ENCODE measurements at places on chromosomes 6 and 20.

DNA sequence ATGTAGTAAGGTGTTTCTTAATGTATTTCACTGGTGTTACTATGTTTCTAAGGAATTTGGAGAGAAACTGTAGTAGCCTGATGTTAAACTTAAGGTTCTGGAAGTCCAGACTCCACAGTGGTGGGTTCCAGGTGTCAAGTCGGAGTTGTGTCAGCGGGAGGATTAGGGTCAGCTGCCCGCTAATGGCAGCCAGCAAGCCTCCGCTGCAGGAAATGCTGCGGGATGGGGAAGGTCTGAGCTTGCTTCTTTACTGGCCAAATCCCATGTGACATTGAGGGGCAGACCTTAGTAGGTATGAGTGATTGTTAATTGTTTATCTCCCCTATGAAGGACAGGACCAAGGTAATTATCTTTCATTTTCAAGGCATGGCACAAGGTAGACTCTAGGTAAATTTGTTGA lies 3.7 kb upstream of the ARID1B start:
- no peak for DNase-seq

DNA sequence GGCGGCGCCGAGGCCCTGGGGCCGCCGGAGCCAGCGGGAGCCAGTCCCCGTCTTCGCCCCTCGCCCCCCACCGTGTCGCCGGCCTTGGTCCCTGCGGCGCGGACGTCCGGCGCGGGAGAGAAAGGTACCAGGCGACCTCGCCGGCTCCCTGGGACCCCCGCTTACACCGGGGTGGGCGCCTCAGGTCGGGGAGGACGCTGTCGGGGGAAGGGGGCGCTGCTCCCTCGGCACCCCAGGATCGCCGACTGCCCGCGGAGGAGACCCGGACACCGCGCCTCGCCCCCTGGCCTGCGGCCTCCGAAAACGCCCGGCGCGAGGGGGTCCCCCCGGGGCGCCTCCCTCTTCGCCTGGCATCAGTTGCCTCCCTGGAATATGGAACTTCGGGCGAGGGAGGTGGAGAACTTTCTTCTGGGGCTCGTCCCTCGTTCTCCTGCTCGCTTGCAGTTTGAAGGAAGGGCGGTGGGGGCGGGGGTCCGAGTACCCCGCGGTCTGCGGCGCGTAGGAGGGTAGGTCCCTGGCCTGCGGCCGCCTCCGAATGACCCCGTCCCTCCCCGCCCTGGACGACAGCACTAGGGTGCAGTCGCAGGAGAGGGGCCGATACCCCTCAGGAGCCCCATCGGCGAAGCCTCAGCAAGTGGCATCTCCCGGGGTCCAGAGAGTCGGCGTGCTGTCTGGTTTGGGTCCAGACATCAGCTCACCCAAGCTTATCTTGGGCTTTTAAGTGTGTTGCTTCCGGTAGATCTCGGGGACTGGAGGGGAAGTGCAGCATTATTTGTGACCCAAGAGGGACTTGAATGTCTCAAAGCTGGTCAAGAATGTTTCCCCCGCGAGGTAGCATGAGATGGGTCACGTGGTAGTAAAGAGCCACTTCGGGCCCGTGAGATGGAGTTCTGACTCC lies 549 bp downstream of the ANKRD6 start:
- no peak for DNase-seq

GRCh38 chr6:28269492-28269891 lies 2.5 kb downstream of the ZSCAN26 start:
- DNase-seq, result peak; percentile 72

DNA sequence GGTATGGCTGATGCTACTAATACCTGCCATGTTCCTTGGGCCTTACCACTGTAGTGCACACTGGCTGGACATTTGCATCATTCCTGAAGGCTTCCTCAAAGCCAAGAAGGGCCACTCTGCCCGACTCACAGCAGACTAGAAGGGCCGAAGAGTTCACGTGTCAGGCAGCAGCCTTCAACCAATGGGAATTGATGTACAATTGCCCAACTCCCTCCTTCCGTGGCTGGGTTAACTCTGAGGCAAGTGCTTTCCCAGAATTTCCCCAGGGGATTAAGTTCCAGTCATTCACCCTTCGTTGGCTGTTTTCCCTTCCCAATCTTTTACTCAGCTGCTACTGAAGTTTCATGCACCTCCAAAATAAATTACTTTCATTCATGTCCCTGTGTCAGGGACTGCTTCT lies 29.8 kb downstream of the PSMB9 start:
- DNase-seq, result no peak

GRCh38 chr6:41536795-41537758 lies 9.1 kb upstream of the FOXP4 start:
- DNase-seq, result no peak

DNA sequence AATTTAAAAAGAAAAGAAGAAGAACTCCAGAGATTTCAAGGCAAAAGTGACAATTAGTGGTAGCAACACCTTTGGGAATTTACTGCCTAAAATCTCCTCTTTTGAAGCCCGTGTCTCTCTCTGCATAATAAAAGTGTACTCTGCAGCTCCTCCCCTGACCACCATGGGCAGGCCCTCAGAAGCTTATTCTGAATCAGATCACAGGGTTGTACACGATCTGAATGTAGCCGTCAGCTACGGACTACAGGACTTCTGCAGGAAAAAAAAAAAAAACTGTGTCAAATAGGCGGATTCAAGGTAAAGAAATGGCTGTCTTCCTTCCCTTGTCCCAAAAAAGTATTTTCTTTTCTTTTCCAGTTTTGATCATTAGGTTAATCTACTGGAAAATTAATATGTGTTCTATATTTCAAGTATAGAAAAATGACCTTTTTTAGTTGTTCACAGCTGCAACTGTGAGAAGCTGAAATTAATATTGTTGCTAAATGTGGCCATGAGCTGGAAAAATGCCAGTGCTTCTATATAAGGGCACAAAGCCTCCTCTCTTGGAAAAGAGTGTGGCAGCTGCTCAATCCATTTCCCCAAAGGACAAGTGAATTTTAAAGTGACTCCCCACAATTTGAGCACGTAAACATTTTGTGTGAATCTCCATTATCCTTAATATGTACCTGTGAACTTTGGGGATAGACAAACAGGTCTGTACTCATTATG lies 397.4 kb downstream of the C6orf118 start:
- DNase-seq, result no peak

DNA sequence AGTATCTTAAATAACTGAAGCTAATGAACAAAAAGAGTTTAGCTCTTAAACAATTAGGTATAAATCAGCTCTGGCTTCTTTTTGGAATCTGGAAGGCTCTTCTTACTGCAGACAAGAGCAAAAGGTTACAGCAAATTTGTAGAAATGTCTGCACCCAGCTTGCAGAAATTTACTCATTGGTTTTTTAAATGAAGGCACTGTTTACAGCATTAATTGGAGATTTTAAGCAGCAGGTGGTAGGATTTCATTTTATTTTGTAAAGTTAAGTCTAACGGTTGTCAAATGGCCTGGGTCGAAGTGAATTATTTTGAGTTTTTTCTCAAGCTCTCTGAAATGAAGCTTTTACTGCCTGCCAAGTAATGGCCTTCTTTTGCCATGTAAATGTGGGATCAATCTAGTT lies 102.1 kb downstream of the NRSN1 start:
- no peak for DNase-seq

DNA sequence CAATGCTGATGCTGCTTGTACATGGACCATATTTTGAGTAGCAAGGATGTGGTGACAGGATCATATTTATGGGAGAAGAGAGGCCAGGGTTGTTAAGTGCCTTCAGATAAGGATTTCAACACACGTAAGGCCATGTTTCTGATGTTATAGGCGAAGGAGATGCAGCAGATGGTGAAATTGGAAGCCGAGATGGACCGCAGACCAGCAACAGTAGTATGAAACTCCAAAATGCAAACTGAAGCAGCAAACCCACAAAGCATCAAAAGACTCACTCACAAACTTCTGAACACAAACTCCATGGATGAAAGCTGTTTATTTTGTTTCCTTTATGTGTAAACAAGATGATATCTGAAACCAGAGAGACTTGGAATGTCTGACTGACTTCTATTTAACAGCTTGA lies 35.6 kb upstream of the LAMP5 start:
- no peak for DNase-seq

GRCh38 chr6:166693880-166694279 lies 66.8 kb upstream of the RPS6KA2 start:
- no peak for DNase-seq

DNA sequence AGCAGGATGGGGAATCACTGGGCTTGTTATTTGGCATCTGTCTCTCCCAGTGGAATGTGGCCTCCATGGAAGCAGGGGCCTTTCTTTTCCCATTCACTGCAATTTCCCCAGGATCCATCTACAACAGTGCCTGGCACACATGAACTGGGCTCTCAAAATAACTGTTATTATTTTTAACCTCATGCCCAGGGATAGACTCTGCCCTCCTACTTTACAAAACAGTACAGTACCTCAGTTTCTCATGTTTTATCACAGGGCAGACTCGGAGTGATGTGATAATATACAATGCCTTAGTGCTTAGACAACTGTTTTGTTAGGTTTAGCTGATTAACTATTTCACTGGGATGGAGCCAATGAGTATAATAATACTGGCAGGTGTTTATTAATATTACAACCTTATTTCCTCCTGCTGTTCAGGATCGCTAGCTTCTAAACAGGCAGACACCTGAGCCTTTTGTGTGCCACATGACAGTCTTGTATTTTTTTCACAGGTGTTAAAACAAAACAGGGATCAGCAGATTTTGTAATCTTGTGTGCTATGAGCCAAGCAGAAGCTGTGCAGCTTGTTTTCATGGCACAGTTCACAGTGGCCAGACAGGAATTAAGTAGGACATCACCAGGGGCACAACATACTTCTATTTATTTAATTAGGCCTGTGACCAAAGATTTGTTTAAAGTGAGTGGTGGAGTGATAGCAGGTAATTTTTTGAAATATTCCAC lies 157.7 kb upstream of the EYA4 start:
- DNase-seq, result no peak

- DNase-seq, result no peak
Observed at GRCh38 chr6:35260591-35261570, 1.3 kb downstream of the ZNF76 start.

- DNase-seq, result peak; percentile 58
Observed at GRCh38 chr6:108541843-108542759, 18.6 kb upstream of the FOXO3 start.

DNA sequence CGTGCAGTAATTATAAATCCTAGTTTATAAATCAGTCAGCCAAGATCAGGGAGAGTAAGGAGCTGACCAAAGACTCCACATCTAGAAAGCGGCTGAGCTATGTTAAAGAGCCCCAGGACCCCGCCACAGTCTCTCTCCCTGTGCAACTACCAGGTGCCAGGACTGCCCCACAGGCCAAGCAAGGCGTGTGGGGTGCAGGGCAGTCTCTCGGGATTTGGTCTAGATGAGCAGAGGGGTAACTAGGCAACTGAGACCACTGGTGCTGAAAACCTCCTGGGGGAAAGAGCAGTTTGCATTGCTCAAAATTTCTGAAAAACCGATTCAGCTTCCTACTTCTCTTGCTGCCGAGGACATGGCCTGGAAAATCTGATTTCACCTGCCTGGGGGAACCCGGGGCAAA lies 10.4 kb downstream of the PMEPA1 start:
- no peak for DNase-seq

GRCh38 chr20:38840894-38841470 lies 35.5 kb downstream of the PPP1R16B start:
- no peak for DNase-seq
